Islet precursor cell (in vitro differentiated cells): ENCODE measurements at places on chromosomes 13 and 19.

DNA sequence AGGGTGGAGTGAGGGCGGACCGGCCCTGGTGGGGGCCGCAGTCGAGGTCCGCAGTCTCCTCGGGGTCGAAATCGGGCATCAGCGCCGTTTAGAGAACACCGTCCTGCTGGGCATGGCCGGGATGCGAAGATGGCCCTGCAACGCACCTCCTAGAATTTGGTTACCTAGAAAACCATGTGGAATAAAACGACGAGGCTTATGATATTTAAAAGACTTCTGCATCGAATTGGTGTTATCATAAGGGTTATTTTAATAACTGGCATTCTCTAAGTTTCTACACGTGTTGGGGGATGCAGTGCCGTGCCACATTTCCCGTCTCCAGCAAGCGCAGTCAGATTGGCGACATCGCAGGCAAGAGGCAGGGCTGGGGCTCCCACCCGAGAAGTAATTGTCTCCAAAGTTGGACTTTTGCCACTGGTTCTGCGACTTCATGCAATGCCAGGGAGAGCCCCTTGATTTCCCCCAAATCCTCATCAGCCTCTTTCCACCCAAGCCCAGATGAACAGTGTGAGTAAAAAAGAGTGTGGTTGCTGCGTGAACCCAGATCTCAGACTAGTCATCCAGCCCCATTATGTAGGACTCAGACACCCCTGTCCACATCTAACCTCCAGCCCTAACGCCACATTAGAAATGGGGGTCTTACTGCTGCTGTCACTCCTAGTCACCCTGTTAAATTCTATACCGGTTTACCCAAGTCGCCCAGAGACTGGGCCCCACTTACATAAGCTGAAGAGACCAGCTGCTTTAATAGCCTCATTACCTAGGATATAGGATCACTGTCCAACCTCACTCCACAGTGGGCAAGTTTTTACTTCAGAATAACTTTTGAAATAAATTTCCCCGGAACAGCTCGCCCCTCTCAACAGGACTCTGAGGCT, 571 bp upstream of the DHRS12 start:
- no peak for DNase-seq

GRCh38 chr13:21805733-21806132, 134.9 kb downstream of the FGF9 start:
- no peak for DNase-seq

DNA sequence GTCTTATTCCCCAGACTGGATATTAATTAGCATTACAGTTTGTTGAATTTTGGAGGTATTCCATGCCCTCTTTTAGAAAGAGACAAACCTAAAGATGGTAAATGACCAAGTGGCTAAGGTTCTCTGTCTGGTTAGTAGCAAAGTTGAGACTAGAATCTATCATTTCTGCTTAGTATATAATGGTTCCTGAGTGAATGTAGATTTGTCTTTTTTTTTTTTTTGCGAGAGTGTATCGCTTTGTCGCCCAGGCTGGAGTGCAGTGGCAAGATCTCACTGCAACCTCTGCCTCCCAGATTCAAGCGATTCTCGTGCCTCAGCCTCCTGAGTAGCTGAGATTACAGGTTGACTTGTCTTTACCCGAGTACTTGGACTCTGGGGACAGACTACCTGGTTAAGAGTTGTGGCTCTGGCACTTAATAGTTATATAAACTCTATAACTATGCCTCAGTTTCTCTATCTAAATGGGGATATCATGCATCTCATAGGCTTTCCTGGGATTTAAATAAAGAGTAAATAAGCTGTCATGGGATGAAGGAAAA, 2.7 kb downstream of the NAA16 start:
- DNase-seq = no peak

DNA sequence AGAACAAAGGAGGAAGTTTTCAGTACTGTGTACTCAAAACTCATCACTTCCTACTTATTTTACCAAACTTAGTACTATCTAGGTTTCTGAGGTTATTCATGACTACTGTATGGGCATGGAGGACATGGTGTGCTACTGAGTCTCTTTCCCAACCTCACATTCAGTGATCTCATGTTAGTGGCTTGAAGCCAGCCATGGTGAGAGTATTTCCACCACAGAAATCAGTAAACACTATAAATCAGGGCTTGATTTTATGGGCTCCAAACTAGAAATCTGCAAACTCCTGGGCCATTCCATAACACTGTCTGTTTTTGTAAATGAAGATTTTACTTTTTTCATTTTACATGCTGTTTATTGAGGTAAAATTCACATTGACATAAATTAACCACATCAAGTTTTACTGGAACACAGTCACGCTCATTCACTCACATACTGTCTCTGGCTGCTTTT, 19.7 kb downstream of the MED26 start:
- DNase-seq = no peak

DNA sequence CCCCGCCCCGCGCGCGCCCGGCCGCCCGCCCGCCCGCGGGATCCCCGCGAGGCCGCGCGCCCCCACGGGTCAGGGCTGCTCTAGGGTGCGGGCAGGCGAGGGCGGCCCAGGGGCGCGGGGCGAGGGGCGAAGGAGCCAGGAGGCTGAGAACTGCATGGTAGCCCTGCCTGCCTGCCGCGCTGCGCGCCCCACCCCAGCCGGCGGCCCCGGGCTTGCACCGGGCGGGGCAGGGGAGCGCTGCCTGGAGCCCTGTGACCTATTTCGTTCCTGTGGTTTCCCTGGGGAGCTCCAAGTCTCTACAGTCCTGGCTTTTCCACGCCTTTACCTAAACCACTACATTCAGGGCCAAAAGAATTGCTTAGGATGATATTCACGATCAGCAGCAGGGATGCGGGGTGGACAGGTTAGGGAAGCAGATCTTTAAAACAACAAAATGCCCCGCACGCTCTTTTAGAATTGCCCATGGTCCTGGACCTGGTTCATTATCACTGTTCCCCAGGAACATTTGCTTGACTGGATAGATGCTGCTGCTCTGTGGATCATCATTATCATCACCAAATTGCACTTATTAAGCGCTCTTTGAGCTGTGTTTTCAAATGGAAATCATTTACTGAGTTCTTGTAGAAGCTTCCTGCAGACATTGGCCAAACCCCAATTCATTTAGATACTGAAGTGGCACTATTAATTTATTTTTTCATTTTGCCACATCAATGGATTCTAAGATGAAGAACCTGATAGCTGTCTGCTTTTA, 421 bp upstream of the GPR12 start:
- DNase-seq = no peak

DNA sequence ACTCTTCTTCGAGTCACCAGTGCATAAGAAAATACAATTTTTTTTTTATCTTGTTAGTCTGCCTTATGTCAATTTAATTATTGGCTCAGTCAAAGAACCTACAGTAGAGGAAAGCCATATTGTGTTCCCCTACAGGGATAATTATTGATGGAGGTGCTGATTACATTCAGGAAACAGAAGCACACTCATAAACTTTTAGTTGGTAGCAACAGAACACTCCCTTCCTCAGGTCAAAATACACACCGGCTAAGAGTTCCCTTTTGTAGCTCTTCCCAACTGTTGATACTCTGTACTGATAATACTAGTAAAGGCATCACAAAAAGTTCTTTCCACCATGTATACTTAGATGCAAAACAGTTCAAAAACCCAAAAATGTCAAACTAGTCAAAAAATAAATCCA, 18.4 kb downstream of the FOXO1 start:
- DNase-seq = no peak

DNA sequence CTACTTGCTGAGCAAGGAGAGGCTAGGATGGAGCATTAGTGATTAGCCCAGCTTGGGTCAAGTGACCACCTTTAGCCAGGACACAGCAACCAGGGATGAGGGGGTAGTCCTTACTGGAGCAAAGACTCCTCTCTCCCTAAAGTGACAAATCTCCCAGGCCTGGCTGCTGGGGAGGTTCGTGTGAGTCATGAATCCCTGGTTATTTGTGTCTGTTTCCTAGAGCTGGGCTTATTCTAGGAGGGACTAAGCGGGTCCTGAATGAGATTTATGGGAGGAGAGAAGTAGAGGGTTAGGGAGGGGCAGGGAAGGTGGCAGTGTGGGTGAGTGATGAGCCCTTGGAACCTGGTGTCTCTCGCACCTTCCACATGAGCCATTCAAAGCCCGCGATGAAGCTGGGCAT, 487.3 kb downstream of the TSHZ3 start:
- DNase-seq = peak; percentile 54

GRCh38 chr13:20877902-20878301, 24.6 kb downstream of the XPO4 start:
- no peak for DNase-seq

GRCh38 chr13:111941845-111942447, 125.0 kb upstream of the SOX1 start:
- peak; percentile 18 for DNase-seq

GRCh38 chr13:24192057-24192810, 31.7 kb downstream of the SPATA13 start:
- DNase-seq = no peak

GRCh38 chr13:111436446-111436845, 116.0 kb downstream of the TEX29 start:
- no peak for DNase-seq

GRCh38 chr13:26771796-26772195, 11.2 kb upstream of the GPR12 start:
- no peak for DNase-seq

GRCh38 chr13:49561062-49561410, 24.3 kb downstream of the RCBTB1 start:
- DNase-seq = peak; percentile 56

GRCh38 chr13:21075011-21075378, 13.6 kb upstream of the LATS2 start:
- no peak for DNase-seq

- peak; percentile 87 for DNase-seq
Observed at GRCh38 chr13:95509521-95510310, 42.8 kb upstream of the CLDN10 start.

DNA sequence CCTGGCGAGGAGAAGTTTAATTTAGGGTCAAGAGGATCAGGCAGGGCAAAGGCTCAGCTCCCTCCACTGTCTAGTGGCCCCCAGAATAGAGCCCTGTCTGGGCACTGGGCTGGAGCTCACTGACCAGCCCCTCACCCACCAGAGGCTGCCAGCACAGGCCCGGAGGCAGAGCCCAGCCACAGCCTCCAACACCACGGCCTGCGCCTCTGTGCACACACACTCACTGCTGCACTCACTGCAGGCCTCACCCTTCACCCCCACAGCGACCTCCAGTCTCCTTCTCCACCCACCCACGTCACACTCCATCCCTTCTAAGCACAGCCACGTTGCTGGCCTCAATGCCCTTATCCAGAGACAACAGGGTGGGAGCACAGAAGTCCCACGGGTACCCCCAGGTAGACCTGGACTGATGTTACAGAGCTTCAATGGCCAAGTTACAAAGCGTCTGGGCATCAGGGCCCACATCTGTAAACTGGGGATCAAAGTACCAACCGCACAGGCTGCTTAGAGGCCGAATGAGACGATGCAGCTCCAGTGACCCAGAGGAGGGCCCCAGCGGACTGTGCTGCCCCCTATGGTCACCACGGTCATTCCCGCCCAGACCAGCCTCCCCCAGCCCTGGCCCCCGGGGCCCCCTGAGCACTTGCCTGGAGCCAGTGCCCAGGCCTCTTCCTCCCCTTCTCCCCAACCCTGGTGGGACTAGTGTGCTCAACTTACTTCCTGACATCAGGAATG, 4.5 kb upstream of the PRKD2 start:
- no peak for DNase-seq

DNA sequence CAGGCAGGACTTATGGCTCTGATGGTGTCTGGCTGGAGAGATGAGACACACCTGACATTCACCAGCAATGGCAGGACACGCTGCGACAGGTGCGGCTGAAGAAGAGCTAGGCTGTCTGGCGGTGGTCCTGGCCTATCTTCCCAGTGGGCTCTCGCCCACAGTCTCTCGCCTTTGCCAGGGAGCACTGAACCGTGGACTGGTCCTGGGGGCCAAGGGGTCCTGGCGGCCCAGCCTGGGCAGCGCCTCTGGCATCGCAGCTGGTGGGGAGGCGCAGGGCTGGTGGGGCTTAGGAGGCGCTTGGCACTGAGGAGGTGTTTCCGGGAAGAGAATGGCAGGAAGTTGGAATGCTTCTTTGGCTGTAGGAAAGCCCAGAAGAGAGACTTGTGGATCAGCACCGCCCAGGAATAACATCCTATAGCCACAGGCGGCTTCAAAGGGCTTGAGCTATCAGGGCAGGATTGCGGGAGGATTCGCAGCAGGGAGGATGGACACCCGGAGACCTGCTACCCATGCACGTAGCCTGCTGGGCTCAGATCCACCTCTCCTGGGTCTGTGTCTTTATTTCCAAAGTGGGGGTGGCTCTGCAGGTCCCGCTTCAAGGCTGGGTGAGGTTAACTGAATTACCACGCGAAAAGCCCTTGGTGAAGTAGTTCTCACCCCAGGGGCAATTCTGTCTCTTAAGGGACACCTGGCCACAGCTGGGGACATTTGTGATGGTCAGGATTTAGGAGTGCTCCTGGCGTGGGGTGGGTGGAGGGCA, 14.6 kb downstream of the KDM4B start:
- no peak for DNase-seq

DNA sequence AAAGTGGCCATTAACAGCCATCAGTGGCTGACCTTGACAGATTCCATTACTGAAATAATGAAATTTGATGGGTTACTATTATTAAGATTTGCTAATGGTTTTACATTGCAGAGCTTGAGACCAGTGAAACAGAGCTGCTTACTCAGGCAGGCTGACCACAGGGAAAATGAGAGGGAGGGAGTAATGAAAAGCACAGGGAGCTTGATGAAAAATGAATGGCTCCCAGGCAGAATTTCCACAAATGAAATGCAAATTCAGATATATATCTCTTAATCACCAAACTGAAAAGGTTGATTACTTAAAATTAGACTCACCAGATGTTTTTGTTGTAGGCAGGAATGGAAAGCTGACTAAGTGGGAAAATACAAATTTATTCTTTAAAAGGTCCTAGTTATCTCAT, 36.1 kb downstream of the HTR2A start:
- DNase-seq = no peak

- DNase-seq = peak; percentile 64
Observed at GRCh38 chr19:16325641-16326400, 1.2 kb downstream of the KLF2 start.

DNA sequence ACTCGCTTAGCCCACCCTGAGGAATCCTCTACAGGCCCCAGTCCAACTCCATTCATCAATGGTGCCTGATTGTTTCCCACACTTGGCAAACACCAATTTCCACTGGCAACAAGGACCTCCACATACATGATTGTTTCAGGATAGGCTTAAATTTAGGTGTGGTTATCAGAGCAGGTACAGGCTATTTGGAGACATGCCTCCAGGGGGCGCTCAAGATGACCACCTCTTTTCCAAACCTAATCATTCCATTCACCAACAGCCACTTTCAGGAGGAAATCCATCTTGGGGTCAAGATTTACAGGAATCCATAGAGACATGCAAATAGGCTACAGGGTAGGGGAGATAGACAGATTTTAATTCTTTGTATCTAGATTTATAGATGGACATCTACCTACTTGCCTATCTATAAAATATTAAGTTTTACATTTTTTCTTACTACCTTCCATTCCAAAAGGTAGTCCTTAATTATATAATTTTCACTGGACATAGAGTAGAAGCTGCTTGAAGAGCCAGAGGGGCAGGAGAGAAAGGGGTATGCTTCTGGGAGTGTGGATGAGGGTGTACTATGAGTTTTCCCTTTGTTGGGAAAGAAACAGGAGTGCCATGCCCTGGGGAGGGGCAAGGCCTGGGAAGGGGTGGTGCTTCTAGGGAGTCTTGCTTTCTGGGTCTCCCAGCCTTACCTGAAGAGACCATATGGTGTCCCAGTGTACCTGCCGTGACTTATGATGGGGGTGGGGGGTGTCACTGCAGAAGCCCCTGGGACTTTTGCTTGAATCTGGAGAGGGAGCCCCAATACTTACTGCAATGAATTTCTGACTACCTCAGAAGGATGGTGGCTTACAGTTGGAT, 14.1 kb upstream of the PCDH8 start:
- DNase-seq = peak; percentile 64
